ENCODE measurements at places on chromosomes 4 and X.

GRCh38 chr4:4923201-4923600 lies 63.7 kb downstream of the MSX1 start:
- H3K27ac ChIP-seq, result no peak overlapping the region
- H3K27me3 ChIP-seq, result peaks cover 13% of the 10 kb centered on the region
- peaks cover 4% of the 10 kb centered on the region for H3K4me1 ChIP-seq
- DNase-seq, result no peak
- no peaks in the 10 kb centered on the region for H3K36me3 ChIP-seq

- no peak overlapping the region for H3K27ac ChIP-seq
- no peaks in the 10 kb centered on the region for H3K4me1 ChIP-seq
- H3K36me3 ChIP-seq, result no peaks in the 10 kb centered on the region
- no peak overlapping the region for H3K4me3 ChIP-seq
- no peaks in the 10 kb centered on the region for H3K27me3 ChIP-seq
These were observed 1087.1 kb downstream of the C4orf33 start for GRCh38 chr4:130183096-130183495.

DNA sequence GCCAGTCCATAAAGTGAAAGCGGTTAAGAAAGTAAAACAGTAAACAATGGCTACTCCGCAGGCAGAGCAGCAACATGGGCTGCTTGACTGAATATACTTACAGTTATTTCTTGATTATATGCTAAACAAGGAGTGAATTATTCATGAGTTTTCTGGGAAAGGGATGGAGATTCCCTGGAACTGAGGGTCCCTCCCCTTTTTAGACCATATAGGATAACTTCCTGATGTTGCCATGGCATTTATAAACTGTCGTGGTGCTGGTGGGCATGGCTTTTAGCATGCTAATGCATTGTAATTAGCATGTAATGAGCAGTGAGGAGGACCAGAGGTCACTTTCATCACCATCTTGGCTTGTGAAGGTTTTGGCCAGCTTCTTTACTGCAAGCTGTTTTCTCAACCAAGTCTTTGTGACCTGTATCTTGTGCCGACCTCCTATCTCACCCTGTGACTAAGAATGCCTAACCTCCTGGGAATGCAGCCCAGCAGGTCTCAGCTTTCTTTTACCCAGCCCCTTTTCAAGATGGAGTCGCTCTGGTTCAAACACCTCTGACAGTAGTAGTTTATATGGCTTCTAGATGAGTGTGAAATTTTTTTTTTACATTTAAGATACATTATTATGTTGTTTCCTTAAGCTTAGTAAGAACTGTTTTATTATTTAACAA lies 514.8 kb upstream of the TENM3 start:
- H3K4me1 ChIP-seq, result no peaks in the 10 kb centered on the region
- no peak overlapping the region for H3K4me3 ChIP-seq
- no peaks in the 10 kb centered on the region for H3K36me3 ChIP-seq
- no peak for DNase-seq
- no peak overlapping the region for H3K27ac ChIP-seq

DNA sequence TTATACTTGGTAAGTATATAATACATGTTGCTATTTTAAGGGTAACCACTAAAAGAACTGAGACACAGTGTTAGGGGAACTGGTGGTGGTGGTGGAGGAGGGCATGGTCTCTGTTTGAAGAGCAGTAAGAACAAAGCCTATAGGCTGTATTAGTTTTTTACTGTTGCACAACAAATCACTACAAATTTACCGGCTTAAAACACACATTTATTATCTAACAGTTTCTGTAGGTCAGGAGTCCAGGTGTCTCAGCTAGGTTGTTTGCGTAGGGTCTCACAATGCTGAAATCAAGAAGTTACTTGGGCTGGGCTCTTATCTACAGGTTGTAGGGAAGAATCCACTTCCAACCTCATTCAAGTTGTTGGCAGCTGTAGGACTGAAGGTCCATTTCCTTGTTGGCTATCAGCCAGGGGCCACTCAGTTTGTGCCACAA lies 52.6 kb downstream of the CASK start:
- H3K27ac ChIP-seq, result no peak overlapping the region
- peaks cover 2% of the 10 kb centered on the region for H3K36me3 ChIP-seq
- peaks cover 50% of the 10 kb centered on the region for H3K4me1 ChIP-seq
- DNase-seq, result no peak

- no peaks in the 10 kb centered on the region for H3K36me3 ChIP-seq
- H3K4me1 ChIP-seq, result peaks cover 20% of the 10 kb centered on the region
- DNase-seq, result peak; percentile 69
- peak overlapping the region; percentile 87 for H3K4me3 ChIP-seq
- peak overlapping the region; percentile 86 for H3K27ac ChIP-seq
These were observed 863 bp upstream of the FAM193A start for GRCh38 chr4:2535376-2536192.

- H3K36me3 ChIP-seq, result no peaks in the 10 kb centered on the region
- no peaks in the 10 kb centered on the region for H3K27me3 ChIP-seq
- no peak overlapping the region for H3K4me3 ChIP-seq
These were observed 1085.3 kb upstream of the PCDH10 start for GRCh38 chr4:132063829-132064228.

DNA sequence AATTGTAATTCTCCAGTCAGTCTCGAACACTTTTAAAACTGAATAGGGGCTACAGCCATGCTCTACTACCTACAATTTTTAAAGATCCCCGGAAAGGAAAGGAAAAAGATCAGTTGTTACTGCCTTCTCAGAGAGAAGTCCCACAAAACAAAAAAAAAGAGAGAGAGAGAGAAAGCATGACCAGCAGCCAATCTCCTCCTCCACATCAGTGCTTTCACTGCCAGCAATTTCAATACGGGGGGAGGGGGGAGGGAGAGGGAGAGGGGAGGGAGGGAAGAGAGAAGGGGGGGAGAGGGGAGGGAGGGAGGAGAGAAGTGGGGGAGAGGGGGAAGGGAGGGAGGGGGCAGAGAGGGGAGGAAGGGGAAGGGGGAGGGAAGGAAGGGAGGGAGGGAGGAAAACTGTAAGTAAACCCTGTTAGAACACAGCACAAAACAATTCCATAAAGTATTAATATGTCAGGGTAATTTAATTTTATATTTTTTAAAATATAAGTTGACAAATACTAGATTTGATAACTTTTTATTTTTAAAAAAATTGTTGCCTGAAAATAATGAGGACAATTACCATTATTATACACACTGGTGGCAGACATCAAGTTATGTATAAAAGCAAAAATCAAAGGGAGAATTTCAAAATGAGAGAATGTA lies 108.0 kb downstream of the LRBA start:
- no peak overlapping the region for H3K4me3 ChIP-seq
- peaks cover 64% of the 10 kb centered on the region for H3K36me3 ChIP-seq
- no peak overlapping the region for H3K27ac ChIP-seq
- H3K27me3 ChIP-seq, result no peaks in the 10 kb centered on the region

DNA sequence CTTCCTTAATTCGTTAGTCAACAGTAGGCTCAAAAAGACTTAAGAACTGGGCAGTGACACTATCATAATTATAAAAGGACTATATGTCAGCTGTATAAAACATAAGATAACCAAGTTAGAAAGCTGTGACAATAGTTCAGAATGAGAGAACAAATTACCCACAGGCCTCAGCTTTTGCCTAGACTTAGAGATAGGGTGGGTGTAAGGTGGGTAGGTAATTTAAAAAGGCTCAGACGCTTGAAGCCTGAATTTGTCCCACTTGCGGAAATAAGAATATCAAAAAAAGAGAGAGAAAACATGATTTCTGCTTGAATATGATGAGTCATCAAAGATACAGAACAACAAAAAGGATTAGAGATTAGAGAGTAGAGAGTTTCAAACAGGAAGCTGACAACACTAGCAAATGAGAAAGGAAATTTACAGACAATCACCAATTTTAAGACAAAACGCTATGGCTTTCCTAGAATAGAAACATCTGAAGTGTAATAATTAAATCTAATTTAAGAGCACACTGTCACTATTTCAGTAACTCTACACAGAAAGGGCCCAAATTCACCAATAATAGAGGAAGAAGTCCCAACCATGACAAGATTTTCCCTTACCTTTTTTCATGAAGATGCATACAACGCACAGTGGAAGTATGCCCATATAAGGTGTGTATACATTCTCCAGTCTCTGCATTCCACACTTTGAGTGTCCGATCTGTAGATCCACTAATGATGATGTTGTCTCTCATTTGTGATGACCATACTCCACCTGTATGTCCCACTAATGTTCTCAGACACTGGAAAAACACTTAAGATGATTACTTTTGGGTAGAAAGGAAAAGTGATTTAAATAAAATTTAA lies 208.1 kb downstream of the FBXW7 start:
- DNase-seq, result no peak
- H3K36me3 ChIP-seq, result peaks cover 50% of the 10 kb centered on the region
- H3K4me3 ChIP-seq, result no peak overlapping the region
- peaks cover 21% of the 10 kb centered on the region for H3K4me1 ChIP-seq

- H3K27ac ChIP-seq, result no peak overlapping the region
- peaks cover 5% of the 10 kb centered on the region for H3K27me3 ChIP-seq
- H3K36me3 ChIP-seq, result no peaks in the 10 kb centered on the region
- no peak for DNase-seq
- H3K4me1 ChIP-seq, result no peaks in the 10 kb centered on the region
These were observed 17.8 kb downstream of the FRMPD3 start for GRCh38 chrX:107467271-107467670.

DNA sequence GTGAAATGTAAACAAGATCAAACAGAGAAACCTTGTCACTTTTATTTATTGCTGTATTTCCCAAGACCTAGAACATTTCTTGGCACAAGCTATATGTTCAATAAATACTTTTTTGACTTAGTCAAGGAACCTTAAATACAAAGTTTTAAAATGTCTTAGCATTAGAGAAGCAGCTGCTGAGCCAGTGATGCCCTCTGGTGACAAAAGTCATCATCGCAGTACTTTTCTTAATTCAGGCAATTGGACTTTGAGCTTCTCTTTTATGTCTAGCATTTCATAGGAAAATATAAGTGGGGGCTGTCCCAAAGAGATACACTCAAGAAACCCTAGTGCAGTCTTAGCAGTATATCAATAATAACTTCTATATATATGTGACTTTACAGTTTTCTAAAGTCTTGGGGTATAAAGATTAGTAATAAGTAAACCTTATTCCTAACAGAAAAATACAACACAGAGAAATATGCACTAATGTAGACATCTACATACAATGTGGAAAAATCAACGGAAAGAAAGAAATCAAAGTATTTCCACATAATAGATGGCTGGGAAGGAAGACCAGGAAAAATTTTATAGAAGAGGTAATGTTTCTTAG lies 118.4 kb downstream of the DTHD1 start:
- H3K27ac ChIP-seq, result no peak overlapping the region
- H3K27me3 ChIP-seq, result no peaks in the 10 kb centered on the region
- peaks cover 17% of the 10 kb centered on the region for H3K4me1 ChIP-seq
- peak; percentile 61 for DNase-seq

GRCh38 chr4:112214390-112215264 lies 17.0 kb upstream of the AP1AR start:
- no peak overlapping the region for H3K27ac ChIP-seq
- no peaks in the 10 kb centered on the region for H3K27me3 ChIP-seq
- no peak for DNase-seq
- H3K36me3 ChIP-seq, result no peaks in the 10 kb centered on the region

DNA sequence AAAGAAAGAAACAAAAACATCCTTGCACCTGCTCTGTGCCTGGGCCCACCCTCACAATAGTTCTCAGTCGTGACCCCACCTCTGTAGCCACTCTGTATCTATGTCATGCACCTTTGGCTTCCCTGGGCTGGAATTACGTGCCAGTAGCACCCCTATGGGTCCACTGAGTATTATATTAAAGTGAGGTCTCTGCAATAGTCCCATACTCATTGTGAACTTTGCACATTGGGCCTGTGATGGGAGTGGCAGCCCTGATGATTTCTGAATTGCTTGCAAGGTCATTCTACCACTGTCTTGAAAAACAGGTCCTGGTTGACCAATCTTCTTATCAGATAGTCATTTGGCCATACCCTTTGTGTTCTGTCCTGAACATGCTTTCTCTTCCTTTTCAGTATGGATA lies 1012.1 kb downstream of the RAB28 start:
- H3K4me1 ChIP-seq, result no peaks in the 10 kb centered on the region
- H3K27me3 ChIP-seq, result no peaks in the 10 kb centered on the region
- H3K36me3 ChIP-seq, result no peaks in the 10 kb centered on the region

DNA sequence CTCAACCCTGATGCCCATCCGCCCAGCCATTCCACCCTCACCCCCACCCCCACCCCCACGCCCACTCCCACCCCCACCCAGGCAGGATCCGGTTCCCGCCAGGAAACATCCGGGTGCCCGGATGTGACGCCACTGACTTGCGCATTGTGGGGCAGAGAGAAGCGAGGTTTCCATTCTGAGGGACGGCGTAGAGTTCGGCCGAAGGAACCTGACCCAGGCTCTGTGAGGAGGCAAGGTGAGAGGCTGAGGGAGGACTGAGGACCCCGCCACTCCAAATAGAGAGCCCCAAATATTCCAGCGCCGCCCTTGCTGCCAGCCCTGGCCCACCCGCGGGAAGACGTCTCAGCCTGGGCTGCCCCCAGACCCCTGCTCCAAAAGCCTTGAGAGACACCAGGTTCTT lies at the start of gene MAGEA1:
TSS of gene MAGEA1 (plus strand) at position 154 of the 400 bp plus-strand sequence. CDS start 3,106 bp downstream, outside the sequence.
- no peak for DNase-seq
- no peak within 1 kb of the TSS for H3K4me3 ChIP-seq
- no peaks in the 10 kb centered on the region for H3K4me1 ChIP-seq

- DNase-seq, result peak; percentile 16
- peak overlapping the region; percentile 37 for H3K4me3 ChIP-seq
- H3K27me3 ChIP-seq, result peaks cover 42% of the 10 kb centered on the region
- H3K27ac ChIP-seq, result no peak overlapping the region
These were observed 385 bp downstream of the DCLK2 start for GRCh38 chr4:150078579-150079080.

DNA sequence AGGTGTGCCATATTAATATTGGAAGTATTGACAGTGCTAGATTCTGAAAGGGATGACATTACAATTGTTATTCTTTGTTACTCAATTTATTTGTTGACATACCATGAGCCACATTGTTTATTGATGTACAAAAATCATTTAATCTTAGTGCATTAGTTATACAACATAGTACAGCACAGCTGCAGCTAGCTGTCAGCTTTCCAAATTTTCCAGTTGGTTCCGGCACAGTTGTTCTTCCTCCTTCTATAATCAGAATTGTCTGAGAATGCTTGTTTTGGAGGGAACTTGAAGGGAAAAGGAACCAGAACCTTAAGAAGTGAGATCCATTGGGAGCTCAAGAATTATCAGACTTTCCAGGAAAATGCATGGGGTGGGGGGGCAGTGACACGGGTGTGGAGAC lies 281.4 kb downstream of the ZIC3 start:
- no peak overlapping the region for H3K27ac ChIP-seq
- no peak for DNase-seq
- no peak overlapping the region for H3K4me3 ChIP-seq
- no peaks in the 10 kb centered on the region for H3K27me3 ChIP-seq

- no peaks in the 10 kb centered on the region for H3K4me1 ChIP-seq
- DNase-seq, result no peak
- H3K36me3 ChIP-seq, result no peaks in the 10 kb centered on the region
- H3K4me3 ChIP-seq, result no peak overlapping the region
- no peak overlapping the region for H3K27ac ChIP-seq
These were observed 384.8 kb downstream of the PPP4R3C start for GRCh38 chrX:27078371-27078770.

DNA sequence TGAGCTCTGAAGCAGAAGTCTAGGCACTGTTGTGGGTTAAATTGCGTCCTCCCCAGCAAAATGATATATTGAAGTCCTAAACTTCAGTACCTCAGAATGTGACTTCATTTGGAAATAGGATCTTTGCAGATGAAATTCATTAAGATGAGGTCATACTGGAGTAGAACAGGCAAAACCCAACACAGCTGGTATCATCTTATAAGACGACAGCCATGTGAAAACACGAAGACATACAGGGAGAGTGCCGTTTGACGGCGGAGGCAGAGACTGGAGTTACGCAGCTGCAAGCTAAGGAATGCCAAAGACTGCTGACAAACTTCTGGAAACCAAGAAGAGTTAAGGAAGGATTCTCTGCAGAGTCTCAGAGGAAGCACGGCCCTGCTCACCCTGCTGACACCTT lies 241.5 kb downstream of the MAML3 start:
- DNase-seq, result no peak
- no peak overlapping the region for H3K4me3 ChIP-seq
- H3K27me3 ChIP-seq, result no peaks in the 10 kb centered on the region
- H3K36me3 ChIP-seq, result no peaks in the 10 kb centered on the region
